ENCODE measurements at places on chromosomes 7 and 10.

- DNase-seq = no peak
Measured at GRCh38 chr10:89904755-89905154, 203.4 kb downstream of the KIF20B start.

GRCh38 chr7:4079366-4079765 is 602.7 kb upstream of the FOXK1 start:
- no peak for DNase-seq

GRCh38 chr10:14384915-14385314 is 54.2 kb upstream of the FRMD4A start:
- DNase-seq = no peak

DNA sequence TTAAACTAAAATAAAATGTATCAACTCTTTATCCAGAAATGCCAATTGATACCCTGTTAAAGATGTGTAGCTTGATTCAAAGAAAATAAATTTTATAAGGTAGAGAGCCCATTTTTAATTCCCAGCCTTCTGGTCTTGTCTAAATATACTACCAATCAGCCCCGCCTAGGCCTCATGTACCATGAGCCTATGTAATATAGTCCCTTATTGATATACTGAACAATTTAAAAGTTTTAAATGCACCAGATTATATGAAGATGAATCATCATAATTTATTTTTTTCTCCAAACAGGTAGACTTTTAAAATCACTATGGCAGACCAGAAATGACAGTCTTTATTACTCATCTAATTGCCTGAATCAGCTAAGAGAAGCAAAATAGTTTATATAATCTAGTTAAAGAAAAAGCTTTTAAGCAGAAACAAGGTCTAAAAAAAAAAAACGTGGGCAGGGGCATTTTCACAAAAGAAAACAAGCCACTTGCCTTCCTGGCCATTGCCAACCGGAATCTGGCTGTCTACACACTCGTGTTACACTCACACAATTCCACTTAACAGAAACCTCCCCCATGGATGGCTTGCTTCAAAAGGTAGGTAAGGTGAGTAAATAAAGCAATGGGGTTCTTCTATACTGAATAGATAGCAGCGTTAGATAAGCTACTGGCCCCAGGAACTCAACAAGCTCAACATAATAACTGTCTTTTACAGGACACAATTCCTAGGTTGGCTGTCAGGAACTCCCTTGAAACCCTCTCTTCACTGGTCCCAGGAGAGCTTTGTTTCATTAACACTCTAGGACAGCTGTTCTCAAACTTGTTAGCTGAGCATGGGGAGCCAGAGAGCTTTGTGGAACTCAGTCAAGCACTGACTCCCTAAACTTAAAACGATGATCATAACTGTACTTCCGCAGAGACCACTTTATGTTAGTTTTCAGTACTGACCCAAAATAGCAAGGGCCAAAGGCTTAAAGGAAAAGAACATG is 37.2 kb downstream of the RAPGEF5 start:
- DNase-seq = no peak

DNA sequence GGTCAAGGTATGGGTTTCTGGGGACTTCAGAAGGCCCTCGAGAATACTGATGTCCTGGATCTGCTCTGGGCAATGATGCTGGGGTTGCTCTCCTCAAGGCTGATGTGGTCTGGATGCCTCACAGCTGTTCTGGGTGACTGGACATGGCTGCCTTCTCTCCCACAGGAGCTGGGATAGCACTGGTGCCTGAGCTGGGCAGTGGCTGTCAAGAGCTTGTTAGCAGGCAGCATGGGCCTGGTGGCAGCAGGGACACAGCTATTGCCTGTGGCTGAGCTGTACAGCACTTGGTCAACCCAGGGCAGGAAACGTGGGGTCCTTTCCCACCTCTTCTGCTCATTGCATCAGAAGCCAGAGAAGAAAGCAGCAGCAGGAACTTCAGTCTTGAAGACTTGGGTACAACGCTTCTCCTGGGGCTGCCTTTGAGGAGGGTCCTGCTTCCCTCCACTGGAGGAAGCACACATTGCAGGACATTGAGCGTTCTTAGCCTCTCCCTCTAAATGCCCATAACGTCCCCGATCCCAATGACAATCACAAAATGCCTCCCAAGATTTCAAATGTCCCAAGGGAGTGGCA is 13.0 kb downstream of the ADCYAP1R1 start:
- DNase-seq = peak; percentile 66

- DNase-seq = no peak
Measured at GRCh38 chr7:155680864-155681263, 36.4 kb downstream of the RBM33 start.

- no peak for DNase-seq
Measured at GRCh38 chr10:93267521-93267920, 193.8 kb downstream of the CYP26A1 start.

GRCh38 chr7:46152696-46153095 is 231.6 kb upstream of the IGFBP3 start:
- no peak for DNase-seq

- DNase-seq = no peak
Measured at GRCh38 chr10:93088466-93088865, 14.8 kb downstream of the CYP26A1 start.

DNA sequence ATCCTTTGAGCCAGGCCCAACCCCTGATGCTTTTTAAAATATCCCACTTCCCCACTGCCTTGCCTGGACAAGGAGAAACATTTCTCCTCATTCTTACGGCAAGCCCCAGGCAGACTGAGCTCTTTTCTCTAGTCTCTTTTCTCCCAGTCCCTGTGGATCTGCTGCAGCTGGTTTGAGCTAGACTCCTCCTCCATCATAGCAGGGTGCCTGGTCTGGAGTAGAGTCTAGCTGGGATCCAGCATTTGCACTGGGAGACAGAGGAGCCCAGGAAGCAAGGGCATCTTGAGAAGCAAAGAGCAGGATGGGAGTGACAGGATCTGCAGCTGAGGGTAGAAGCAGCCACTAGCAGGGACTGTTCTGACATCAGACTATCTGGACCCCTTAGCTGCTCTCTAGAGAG is 562.3 kb upstream of the COBL start:
- no peak for DNase-seq

- DNase-seq = peak; percentile 89
Measured at GRCh38 chr7:101664436-101664835, 35.3 kb upstream of the MYL10 start.

- no peak for DNase-seq
Measured at GRCh38 chr10:26721561-26721960, 24.1 kb downstream of the PDSS1 start.

- no peak for DNase-seq
Measured at GRCh38 chr10:77455561-77455960, 182.0 kb downstream of the KCNMA1 start.

DNA sequence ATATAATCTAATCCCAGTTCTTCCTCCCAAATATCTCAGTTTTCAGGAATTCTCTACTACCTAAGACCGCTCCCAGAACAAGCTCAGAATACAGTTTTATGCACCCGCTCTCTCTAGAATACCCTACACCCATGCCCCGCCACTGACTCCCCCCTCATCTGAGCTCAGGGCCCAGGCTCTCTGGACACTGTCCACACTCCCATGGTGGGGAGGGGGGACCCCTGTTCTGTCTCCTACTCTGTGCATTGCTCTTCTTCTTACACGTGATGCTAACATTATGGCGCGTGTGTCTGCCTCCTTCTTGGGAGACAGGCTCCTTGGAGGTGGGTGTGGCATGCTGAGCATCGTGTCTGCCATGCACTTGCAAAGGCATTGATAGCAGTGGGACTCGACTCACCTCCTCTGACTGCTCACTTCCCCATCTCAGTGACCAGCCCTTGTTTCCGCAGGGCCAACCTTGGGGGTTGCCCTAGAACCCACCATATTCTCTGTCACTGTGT is 127.9 kb downstream of the TCERG1L start:
- no peak for DNase-seq

Measured in H7 (cell line).